ENCODE measurements at places on chromosomes 7 and 10.

DNA sequence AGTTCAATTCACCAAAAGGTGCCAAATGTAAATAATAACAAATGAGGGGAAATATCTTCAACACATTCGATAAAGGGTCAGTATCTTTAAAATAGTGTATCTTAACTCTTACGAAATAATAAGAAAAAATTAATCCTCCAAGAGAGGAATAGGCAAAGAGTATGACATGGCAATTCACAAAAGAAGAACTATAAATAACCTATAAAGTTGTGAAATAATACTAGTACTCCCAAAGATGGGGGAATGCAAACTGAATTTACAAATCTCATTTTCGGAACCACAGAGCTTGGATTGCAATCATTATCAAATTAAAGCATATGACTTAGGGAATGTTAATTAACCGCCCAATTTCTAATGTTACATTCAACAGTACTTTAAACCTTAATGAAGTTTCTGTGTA, 78.2 kb upstream of the TARP start:
- no peak for DNase-seq

DNA sequence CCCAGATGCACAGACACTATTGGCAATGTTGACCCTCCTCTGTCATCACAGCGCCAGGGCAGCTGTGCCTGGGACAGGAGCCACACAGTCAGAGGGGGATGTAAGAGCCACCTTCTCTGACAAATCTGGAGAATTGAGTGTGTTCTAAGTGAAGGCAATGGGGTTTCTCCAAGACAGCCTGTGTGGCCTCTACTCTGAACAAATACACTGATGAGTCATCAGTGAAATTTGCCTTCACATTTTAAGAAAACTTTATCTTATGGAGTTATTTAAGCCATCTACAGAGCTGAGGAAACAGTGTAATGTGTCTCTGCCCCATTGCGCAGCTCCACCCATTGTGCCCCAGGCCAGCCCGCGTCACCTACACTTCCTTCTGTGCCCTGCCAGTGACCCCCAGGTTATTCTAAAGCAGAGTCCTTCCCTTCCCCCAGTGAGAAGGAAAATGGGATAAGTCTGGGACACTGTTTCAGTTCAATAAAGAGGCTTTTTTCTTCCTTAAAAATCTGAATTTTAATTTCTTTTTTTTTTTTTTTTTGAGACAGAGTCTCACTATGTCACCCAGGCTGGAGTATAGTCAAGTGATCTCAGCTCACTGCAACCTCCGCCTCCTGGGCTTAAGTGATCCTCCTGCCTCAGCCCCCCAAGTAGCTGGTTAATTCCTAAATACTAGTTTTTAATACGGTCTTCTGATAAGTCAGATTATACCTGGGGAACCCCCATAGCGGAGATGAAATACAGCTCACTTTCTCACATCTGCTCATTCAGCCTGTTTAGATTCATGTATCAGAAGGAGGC, 21.8 kb downstream of the AKR1E2 start:
- DNase-seq = no peak

DNA sequence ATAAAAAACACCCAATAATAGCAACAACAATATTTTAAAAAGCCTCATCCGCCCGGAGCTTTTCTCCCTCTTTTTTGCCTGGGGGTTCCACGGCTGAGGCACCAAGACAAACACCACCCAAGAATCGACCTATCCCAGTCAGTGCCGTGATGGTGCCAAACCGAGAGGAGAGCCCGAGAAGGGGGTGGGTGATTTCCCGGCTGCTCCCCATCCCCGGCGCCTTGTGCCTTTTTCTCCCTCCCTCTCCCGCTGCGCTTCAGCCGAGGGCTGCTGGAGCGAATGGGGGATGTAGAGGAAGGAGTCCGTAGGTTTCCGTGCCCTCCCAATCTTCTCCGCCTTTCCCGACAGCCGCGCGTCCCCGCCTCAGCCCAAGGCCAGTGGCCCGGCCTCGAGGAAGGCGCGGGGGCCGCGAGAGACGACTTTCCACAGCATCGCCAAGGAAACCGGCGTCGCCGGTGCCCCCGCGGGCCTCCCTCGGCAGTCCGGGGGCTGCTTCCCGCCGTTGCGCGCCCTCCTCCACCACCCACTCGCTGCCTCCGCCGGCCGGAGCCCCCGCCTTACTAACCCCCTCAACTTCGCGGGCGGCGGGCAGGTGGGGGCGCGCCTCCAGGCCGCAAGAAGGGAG, 1.3 kb downstream of the EGR2 start:
- DNase-seq = no peak

DNA sequence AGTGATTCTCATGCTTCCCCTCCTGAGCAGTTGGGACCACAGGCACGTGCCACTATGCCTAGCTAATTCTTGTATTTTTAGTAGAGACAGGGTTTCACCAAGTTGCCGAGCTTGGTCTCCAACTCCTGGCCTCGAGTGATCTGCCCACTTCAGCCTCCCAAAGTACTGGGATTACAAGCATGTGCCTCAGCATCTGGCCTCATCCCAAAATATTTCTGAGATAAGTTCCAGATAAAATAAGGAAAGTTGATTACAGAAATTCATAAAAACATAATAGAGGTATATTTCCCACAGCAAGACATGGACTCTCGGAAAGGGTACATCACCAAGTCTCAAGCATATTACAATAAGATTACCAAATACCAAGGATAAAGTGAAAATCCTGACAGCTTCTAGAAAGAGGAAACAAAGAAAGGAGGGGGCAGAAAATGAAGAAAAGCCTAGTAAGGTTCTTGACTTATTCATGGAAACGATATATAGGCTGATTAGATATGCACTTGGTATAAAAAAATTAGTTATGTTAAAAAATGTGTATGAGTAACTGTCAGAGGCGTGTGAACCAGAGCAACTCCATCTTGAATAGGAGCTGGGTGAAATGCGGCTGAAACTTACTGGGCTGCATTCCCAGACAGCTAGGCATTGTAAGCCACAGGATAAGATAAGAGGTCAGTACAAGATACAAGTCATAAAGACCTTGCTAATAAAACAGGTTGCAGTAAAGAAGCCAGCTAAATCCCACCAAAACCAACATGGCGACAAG, 35.0 kb downstream of the IQUB start:
- DNase-seq = no peak

DNA sequence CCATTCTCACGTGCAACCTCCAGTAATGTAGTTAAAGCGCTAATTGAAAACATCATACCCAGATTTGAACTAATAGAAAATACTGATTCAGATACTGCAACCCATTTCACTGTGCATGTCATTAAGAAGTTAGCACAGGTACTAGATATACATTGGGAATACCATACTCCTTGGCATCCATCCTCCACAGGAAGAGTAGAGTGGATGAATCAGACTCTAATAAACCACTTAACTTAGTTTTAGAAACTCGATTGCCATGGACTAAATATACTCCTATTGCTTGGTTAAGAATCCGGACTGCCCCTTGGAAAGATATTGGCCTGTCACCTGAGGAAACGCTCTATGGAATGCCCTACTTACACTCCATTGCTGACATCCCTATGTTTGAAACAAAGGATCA, 9.5 kb downstream of the AKR1B15 start:
- DNase-seq = no peak

GRCh38 chr10:6491841-6492609, 88.1 kb downstream of the PRKCQ start:
- no peak for DNase-seq

DNA sequence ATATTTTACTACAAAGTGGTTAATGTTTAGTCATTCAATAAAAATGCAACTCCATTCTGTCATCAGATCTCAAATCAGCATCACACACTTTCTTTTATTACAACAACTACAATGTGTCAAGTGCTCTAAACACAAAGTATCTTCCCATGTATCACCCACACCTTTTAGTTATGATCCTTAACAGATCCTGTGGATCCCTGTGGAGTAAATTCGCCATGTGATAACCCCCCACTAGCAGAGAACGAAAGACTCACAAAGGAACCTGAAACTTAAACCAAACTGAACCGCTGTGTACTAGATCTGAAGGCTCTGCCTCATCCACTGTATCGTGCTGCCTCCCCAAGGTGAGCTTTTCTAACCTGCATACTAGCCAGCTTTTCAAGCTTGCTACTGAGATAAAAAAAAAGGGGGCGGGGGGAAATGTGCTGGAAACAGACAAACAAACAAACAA, 1.7 kb downstream of the DPY19L1 start:
- DNase-seq = no peak

GRCh38 chr7:150686030-150686631, 625 bp downstream of the GIMAP2 start:
- no peak for DNase-seq

- DNase-seq = no peak
Observed at GRCh38 chr10:71516890-71517289, 120.2 kb downstream of the CDH23 start.

GRCh38 chr10:64896582-64896981, 1375.4 kb downstream of the REEP3 start:
- no peak for DNase-seq

GRCh38 chr10:132414402-132415016, 17.5 kb downstream of the PWWP2B start:
- no peak for DNase-seq

DNA sequence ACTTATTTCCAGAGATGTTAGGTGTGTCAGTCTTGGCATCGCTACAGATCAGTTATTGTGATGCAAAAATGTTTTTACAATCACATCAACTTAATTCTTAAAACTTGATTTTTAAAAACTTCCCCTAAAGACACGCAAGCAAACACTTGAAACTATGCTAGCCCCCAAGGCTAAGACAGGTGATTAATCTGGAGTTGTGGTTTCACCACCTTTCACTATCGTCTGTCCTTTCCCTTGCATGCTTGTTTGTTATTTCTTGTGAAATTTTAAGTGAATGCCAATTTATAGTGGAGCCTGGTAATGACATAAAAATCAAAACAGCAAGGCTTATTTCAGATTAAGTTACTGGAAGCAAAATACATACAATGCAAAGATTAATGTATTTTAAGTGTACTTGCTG, 70.4 kb downstream of the SLC35B4 start:
- DNase-seq = no peak

GRCh38 chr7:47941136-47941844, 7.0 kb downstream of the PKD1L1 start:
- DNase-seq = no peak

DNA sequence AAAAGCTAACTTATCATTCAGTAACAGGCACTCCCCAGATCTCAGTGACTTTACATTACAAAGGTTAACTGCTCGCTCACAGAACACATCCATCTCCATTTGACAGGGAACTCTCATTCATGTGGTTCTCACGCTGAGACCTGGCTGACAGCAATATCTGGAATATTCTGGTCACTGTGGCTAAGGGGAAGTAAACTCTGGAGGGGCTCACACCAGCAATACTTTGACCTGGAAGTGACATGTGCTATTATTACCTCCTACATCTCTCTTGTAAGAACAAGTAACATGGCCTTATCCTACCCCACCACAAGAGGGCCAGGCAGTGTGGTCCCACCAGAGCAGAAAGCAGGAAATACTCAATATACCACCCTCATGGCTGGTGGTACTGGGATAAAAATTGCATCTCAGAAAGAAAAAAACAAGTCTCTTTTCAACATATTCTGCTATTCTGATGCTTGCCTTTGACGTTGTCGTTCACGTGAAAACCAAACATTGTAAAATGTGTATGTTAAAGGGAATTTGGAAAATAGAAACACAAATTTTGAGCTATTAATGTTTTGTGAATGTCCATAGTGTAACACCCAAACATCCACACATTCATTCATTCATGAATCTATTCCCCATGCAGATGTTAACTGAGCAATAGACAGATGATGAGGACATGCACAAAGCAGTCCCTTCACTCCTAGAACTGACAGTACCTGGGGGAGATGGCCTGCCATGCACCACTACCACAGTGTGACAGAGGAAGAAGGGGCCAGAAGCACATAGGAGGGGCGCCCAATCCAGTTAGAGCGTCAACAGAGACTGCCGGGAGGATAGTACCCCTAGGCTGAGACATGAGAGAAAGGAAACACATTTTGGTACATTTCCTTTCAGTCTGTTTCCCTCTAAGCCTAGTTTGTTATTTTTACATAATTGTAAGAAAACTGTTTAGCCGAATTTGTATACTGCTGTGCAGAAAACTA, 166.0 kb upstream of the SP4 start:
- peak; percentile 20 for DNase-seq

- DNase-seq = no peak
Observed at GRCh38 chr7:75638594-75639070, 100.1 kb downstream of the HIP1 start.

- DNase-seq = no peak
Observed at GRCh38 chr7:95095259-95095965, 188.0 kb downstream of the PPP1R9A start.

GRCh38 chr10:80173466-80173865, 31.9 kb downstream of the ANXA11 start:
- DNase-seq = no peak

DNA sequence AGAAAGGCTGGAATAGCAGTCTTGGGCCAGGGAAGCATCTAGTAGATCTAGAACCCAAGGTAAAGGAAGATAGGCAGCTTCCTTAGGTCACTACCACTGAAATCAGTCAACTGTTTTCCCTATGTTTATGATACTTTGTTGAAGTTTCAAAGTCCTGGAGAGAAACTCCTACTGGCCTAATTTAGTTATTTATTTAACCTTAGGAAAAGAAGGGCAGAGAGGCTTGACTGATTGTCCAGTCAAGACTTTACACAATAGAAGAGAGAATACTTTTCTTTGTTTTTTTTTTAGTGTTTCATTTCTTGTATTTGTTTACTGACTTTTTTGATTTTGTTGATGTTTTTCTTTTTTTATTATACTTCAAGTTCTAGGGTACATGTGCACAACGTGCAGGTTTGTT, 138.9 kb upstream of the PHYHIPL start:
- DNase-seq = no peak

- no peak for DNase-seq
Observed at GRCh38 chr7:1073142-1073977, 14.6 kb upstream of the GPER1 start.

GRCh38 chr7:35908331-35909216, 107.7 kb downstream of the SEPTIN7 start:
- DNase-seq = no peak

GRCh38 chr10:63355682-63356081, 110.1 kb downstream of the JMJD1C start:
- no peak for DNase-seq

GRCh38 chr7:71982851-71983250, 429.3 kb downstream of the CALN1 start:
- DNase-seq = no peak

- DNase-seq = no peak
Observed at GRCh38 chr7:40760293-40760964, 625.6 kb downstream of the SUGCT start.

- no peak for DNase-seq
Observed at GRCh38 chr7:117176206-117176605, 146.7 kb downstream of the WNT2 start.

DNA sequence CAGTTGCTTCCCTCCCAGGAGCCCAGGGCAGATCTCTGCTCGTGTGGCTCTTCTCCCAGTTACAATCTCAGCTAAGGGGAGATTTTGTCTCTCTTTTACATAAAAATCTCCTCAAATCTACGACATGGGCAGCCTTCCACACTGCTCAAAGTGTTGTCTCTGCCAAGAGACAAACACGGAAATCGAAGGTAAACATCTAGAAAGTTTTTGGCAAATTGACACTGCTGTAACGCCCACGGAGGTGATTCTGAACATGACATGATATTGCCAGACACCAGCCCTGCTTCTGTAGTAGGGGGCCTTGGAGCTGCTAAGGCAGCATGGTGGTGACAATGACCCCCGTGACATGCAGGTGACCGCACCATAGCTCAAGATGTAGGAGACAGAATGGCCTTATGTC, 128.3 kb downstream of the CCDC3 start:
- no peak for DNase-seq

All from stimulated activated CD8-positive, alpha-beta memory T cell treated with anti-CD3 and anti-CD28 coated beads, Interleukin-2, amount 100 ng/mL, for 48 hours (primary cell).